T-helper 9 cell (primary cell): ENCODE measurements at places on chromosomes 11 and 22.

DNA sequence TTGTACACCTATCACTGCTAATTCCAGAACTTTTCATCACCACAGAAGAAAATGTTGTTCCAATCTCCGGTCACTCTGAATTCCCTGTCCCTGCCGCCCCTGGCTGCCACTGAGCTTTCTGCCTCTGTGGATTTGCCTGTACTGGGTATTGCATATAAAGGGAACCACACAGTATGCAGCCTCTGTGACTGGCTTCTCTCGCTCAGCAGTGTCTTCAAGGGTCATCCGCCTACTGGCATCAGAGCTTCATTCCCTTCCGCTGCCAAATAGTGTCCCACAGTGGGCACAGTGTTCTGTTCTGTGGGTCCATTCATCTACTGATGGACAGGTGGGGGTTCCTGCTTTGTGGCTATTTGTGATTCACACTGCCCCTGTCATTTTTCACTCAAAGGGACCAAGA is 5.3 kb downstream of the DHCR7 start:
- no peak for DNase-seq

- no peak for DNase-seq
Measured at GRCh38 chr11:61155312-61155711, 5.9 kb downstream of the VPS37C start.

DNA sequence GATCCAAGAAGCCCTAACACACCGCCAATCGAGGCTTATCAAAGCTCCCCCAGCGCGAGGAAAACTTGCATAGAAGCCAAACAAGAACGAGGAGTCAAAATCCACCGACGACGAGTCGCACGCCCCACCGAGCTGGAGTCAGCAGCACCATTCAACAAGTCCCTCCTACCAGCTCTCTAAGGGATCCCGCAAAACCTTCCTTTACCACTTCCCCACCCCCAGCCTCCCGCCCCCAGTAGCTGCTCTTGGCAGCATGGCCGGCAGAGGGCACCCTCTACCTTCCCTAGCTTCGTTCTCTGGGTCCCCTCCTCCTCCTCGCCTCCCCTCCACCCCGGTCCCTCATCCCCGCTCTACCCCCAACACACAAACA is 1.4 kb downstream of the BDNF start:
- peak; percentile 19 for DNase-seq

- no peak for DNase-seq
Measured at GRCh38 chr11:110424775-110425444, 4.8 kb upstream of the FDX1 start.

GRCh38 chr22:19139001-19139356 is 5.5 kb downstream of the ESS2 start:
- DNase-seq, result no peak

GRCh38 chr11:32105871-32106560 is 15.1 kb downstream of the RCN1 start:
- no peak for DNase-seq

GRCh38 chr11:11419747-11420146 is 66.7 kb upstream of the CSNK2A3 start:
- no peak for DNase-seq
